ENCODE measurements at places on chromosomes 3 and 15.
A peak's percentile ranks its signal among the peaks of the same experiment; 100 is the strongest.

DNA sequence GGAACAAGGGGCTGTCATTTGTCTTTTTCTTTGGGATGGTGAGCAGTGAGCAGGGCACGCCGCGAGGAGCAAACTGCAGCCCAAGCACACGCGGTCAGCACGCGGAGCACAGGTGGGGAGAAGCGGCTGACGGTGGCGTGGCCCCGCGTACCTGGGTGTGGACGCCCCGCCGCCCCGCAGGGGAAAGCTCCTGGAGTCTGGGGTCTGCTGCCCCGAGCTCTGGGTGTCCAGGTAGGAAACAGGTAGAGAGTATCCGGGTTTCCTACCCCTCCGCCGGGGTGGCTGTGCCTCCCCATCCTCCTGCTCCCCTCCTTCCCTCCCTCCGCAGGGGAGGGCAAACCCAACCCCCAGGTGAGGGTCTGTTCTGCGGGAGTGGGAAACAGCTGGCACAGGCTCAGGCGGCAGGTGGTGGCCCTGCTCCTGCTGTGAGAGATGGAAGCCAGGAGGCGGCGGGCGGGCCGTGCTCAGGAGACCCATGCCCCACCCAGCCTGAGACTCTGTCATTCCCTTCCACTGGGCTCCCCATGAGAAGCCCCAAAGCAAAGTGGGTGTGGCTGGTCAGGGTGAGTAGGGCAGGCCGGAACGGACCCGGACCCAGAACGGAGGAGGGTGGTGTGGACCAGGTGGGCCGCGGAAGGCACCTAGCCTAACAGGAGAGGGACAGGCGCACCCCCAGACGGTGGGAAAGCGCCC lies 56.9 kb upstream of the CGNL1 start:
- DNase-seq = no peak

DNA sequence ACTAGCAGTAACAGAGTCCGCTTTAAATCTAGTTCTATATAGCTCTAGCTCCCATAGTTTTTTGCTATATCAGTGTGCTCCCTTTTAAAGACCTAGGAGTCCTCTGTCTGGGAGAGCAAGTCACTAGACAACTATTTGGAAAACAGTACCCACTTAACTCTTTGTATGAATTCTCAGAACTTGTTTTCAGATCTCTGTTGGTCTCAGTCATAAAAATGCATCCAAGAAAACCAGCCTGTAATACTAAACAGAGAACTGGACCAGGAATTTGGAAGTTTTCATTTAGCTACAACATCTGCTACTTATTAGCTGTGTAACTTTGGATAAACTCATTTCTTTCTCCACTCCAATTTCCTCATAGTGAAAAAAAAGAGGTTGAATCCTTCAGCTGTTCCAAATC lies 56.9 kb upstream of the C3orf49 start:
- DNase-seq = no peak

GRCh38 chr3:195270079-195270816 lies 711 bp downstream of the XXYLT1 start:
- peak; percentile 13 for DNase-seq

DNA sequence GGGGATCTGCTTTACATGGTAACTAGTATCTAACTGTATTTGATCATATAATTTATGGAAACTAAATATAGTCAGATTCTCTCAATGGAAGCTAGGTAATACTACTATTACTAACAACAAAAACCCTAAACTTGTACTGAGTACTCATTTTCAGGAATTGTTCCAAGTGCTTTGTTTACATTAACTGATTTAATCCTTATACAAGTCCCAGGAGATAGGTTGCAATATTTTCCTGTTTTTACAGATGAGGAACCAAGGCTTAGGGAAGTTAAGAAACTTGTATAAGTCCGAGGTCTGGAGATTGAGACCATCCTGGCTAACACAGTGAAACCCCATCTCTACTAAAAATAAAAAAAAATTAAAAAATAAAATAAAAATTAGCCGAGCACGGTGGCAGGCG lies 7.5 kb upstream of the MTHFS start:
- no peak for DNase-seq

GRCh38 chr3:46936733-46937250 lies 39.8 kb downstream of the CCDC12 start:
- DNase-seq = no peak

GRCh38 chr3:132321304-132321703 lies 4.1 kb downstream of the ACP3 start:
- DNase-seq = no peak

DNA sequence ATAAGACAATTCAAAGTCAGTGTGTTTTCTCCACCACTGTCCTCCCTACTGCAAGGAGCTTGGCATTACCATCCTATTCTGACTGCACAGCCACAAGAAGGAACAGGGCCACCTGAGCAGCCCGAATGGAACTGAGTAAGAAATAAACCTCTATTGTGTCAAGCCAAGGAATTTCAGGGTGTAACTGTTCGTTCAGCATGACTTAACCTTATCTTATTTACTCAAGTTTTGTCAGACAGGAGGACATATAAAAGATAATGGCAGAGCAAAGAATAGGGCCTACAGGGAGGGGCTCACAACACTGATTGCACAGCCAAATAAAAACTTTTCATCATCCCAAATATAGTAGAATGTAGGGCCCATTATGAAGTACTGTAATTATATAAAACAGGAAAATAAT lies 236.1 kb downstream of the NEK10 start:
- DNase-seq = no peak

DNA sequence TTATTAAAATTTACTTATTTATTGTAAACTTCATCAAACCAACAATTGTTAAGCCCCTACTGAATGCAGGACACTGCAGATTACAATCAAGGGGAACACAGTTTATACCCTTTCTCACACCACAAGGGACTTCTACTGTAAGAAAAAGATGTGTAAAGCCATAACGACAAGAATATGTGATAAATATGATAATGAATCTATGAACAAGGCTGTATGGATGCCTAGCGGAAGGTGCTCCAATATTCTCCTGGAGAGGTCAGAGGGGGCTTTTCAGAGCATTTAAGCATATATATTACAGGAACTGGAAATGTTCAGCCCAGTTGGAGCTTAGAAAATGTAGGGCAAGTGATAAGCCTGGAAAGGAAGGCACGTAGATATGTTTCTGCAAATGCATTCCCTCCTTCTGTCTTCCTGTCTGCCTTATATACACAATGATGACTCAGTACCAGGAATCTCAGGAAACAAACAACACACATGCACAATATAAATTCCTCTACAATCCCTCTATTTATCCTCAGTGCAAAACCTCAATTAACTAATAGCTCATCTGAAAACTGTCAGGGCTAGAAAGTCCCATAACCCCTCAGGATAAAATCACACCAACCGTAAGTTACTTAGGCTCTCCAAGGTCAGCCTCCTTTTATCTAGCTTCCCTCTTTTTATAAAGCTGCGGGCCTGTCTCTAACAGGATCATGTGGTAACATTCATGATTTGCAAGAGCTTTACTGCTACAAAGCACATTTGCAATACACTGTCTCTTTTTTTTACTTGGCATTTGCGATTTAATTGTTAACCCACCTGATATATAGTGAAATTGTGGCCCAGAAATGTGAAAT lies 393.1 kb downstream of the LPP start:
- DNase-seq = no peak

DNA sequence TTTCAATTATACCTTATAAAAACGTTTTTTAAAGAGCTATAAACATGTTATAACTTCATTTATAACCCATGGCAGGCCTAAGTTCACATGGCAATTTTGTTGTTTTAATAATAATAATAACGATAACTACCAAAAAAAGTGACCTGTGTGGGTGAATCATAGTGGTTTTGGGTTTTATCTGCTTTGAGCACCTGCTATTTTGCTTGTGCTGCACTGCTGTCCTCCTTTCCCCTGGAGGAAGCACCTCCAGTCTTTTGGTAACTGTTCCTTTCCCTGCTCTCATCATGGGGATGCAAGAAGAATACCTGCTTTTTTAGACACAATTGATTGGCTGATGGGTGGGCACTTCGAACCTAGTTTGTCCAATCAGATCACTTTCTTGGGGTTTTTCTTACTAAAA lies 388.0 kb upstream of the TBL1XR1 start:
- DNase-seq = no peak

DNA sequence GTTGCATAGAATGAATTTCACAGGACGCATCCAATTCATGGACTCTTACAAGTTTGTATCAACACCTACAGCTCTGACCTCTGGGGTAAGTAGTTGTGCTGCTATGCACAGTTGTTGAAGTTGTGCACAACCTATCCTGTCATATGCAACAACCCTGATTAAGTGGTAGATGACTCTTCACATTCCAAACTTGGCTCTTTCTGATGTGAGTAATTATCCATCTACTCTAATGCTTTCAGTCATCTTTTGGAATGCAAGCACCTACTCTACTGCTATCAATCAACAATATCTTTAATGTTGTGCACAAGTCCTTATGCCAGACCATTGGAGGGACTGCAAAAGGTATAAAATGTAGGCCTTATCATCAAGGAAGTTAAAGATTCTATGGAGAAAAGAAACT lies 921.4 kb downstream of the MCTP2 start:
- DNase-seq = no peak

- DNase-seq = no peak
Measured at GRCh38 chr15:23415321-23415865, 31.6 kb downstream of the GOLGA6L2 start.

DNA sequence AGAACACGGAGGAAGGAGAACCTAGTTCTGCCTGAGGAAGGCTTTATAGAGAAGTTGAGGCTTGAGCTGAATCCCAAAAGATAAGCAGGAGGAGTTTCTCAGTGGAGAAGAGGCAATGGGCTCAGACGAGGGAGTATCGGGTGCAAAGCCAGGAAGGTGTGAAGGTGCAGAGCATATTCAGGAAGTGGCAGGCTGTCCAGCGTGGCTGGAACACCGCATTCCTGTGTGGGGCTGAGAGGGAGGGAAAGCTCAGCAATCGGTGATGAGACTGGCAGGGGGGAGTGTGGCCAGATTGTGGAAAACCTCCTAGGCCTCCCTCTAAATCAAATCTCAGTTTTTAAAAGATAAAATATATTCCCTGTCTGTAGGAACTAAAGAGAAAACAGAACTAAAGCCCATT lies 63.0 kb downstream of the ARHGAP31 start:
- DNase-seq = no peak

DNA sequence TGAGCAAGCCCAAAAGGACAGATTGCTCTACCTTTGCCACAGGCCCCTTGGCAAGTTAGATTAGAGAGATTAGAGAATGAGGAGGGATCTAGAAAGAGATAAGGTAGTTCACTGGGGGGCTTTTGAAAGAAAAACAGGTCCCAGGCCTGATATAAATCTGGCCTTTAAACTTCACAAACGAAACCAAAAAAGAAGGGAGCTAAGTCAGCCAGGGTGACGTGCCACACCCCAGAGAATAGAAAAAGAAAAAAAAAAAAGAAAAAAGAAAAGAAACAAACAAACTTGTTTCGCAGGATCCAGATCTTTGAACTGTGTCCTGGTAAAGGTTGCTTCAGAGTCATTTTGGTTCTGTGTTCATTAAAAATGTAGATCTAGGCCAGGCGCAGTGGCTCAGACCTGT lies 3.6 kb downstream of the KAT2B start:
- DNase-seq = no peak

- DNase-seq = no peak
Measured at GRCh38 chr3:88123526-88123925, 26.2 kb upstream of the C3orf38 start.

- no peak for DNase-seq
Measured at GRCh38 chr3:116256843-116257485, 188.3 kb downstream of the LSAMP start.

DNA sequence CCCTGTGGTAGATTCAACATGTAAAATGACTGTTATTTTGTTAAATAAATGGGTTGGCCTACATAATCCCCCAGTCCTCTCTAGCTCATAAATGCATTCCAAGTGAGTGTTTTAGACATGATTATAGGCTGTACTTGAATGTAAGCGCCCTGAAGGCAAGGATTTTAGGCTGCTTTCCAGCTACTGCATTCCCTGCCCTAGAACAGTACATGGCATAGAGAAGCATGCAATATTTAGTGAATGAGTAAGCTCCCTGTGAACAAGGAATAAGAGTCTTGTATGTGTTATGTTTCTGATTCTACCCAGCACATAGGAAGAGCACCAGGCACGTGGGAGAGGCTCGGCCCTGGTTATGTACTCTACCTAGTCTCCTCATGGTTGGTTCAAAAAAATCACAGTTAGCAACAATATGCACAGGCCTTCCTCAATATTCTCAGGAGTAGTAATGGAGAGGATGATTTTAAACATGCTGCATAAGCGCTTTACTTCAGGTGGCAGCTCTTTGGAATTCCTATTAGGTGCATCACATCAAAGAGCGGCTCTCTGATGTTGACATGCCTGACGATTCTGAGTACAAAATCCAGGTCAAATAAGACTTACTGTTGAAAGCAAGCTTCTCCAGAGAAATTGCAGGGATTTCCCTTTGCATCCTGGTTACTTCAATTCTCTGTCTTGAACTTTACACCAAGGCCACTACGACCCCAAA lies 456.6 kb downstream of the MAGI1 start:
- no peak for DNase-seq

- no peak for DNase-seq
Measured at GRCh38 chr15:91529534-91529933, 324.0 kb upstream of the SLCO3A1 start.

DNA sequence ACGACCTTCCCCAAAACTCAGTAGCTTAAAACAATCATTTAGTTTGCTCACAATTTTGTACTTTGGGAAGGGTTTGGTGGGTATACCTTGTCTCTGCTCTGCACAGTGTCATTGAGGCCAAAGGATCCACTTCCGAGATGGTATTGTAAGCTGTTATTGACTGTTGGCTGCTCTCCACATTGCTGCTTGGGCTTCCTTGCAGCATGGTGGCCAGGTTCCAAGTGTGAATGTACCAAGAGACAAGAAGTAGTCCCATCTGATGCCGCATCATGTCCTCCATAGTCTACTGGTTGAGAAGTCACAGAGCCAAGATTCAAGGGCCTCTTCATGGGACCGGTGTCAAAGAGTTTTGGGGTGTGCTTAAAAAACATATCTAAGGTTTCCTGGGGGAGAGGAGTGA lies 268.5 kb downstream of the PLCL2 start:
- DNase-seq = no peak

- no peak for DNase-seq
Measured at GRCh38 chr15:67601073-67601472, 58.6 kb downstream of the MAP2K5 start.

GRCh38 chr3:101729586-101729985 lies 5.2 kb downstream of the CEP97 start:
- DNase-seq = no peak

DNA sequence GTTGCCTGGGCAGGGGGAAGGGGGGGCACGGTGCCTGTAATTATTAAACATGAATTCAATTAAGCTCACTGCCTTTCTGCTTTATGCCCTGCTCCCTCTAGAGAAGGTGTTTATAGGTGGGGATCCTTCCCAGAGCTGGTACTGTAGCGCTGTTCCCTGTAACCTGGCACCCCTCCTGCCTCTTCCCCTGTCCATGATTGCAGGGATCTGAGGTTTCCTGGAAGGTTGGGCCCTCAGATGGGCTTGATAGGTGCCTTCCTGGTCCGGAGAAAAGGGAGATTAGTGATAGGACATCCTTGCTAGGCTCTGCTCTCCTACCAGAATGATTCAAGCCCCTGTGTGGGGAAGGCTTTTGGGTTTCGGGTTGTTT lies 2.1 kb upstream of the FAM131A start:
- DNase-seq = no peak

- DNase-seq = no peak
Measured at GRCh38 chr15:84702961-84703482, 12.9 kb downstream of the SEC11A start.

- DNase-seq = no peak
Measured at GRCh38 chr3:110165753-110166152, 828.4 kb upstream of the DPPA4 start.

GRCh38 chr3:11327619-11328018 lies 55.4 kb downstream of the ATG7 start:
- no peak for DNase-seq

- no peak for DNase-seq
Measured at GRCh38 chr3:62532796-62533195, 159.4 kb upstream of the FEZF2 start.
